CD8-positive, alpha-beta memory T cell (primary cell): ENCODE measurements at places on chromosomes 6 and 20. TPM values are rescaled to one million over a fixed set of nuclear protein-coding genes. Genes with fewer than 3 reads are reported as not detected.

ANKRD66 gene
- not detected for total RNA-seq

LYRM2 gene
- total RNA-seq, result 42.8 TPM

TUBB gene
- total RNA-seq, result 1,610 TPM

FAM50B gene
- 7.3 TPM for total RNA-seq

CAP2 gene
- not detected for total RNA-seq

CALHM5 gene
- total RNA-seq, result not detected

WFDC10B gene
- not detected for total RNA-seq

- DNase-seq, result no peak
Measured at GRCh38 chr20:49786668-49787370, 25.8 kb upstream of the SLC9A8 start.

DNA sequence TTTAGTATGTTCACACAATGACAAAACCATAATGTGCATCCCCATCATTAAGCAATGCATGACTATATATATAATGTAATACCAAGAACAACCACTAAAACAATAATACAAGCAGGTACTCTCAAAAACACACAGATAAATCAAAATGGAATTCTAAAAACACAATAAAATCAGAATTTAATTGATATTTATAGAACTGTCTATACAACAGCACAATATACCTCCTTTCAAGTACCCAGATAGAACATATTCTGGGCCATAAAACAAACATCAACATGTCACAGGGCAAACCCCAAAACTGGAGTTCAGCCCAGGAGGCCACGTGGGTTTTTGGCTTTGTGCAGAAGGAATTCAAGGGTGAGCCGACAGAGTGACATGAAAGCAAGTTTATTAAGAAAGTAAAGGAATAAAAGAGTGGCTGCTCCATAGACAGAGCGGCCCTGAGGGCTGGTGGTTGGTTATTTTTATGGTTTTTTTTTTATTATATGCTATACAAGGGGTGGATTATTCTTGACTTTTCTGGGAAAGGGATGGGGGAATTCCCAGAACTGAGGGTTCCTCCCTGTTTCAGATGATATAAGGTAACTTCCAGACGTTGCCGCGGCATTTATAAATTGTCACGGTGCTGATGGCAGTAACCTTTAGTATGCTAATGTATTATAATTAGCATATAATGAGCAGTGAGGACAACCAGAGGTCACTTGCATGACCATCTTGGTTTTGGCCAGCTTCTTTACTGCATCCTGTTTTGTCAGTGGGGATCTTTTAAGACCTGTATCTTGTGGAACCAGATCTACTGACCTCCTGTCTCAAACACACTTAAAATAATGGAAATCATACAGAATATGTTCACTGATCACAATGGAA is 5.6 kb downstream of the RAB23 start:
- no peak for DNase-seq

DNA sequence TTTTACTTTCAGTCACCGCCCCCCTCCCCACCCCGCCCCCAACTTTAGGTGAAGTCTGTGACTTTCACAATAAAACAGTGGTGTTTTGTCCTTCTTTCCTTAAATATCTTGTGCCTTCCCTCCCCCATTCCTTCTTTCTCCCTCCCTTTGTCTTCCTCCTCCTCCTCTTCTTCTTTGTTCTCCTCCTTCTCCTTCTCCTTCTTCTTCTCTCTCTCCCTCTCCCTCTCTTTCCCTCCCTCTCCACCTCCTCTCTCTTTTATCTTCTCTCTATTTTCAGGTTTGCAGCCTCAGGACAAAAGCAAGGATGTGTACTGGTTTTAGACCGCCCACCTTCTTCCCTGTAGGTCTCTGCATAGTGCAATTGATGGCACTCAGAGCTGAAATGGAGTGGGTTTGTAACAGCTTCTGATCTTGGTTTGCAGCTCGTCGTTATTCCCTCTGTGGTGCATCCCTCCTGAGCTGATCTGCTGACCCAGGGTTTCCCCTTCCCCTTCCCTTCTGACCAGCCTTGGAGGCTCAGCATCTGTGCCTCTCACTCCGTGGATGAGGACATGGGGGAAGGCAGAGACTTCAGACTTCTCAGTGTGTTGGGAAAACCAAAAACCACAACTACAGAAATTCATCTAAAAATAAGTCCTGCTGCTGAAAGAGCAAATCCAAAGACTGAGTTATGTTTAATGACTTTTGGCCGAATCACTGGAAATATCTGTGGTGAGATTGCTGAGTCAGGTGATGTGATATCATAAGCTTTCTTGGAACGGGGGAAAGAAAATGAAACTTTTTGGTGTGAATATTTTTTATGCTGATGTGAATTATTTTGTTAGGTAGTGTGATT is 6.9 kb downstream of the VGLL2 start:
- DNase-seq, result no peak

DNA sequence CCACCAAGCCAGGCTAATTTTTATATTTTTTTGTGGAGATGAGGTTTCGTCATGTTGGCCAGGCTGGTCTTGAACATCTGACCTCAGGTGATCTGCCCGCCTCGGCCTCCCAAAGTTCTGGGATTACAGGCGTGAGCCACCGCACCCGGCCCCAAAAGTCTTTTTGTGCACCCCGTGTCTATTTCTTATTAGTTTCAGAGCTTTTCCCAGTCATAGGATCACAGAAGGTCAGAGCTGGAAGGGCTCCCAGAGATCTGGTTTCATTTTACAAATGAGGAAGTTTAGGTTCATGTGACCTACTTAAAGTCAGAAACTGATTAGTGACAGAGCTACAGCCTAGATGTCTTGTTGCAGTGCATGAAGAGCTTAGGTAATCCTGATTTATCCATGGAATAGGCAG is 1.6 kb upstream of the OGFRL1 start:
- DNase-seq, result no peak

- DNase-seq, result no peak
Measured at GRCh38 chr6:20333721-20334269, 67.9 kb upstream of the E2F3 start.

- no peak for DNase-seq
Measured at GRCh38 chr6:159892053-159892452, 1.3 kb downstream of the MAS1 start.

DNA sequence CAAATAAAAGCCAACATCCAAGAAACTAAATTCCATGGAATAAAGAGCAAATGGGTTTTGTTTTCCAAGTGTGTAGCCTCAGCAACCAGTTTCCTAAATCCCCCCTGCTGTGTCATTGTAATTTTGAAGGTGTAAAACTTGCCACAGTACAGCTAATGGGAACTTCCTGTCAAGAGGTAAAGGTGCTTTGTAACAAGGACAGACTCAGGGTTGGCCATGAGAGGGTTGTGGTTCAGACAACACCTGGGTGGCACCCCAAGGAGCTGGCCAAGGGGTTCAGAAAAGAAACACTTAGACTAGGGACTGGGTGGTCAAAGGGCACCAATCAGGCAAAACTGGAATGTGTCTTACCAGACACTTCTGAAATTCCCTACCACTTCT is 52.4 kb upstream of the LYRM2 start:
- DNase-seq, result no peak

GRCh38 chr20:58571693-58572427 is 56.7 kb upstream of the APCDD1L start:
- no peak for DNase-seq

DNA sequence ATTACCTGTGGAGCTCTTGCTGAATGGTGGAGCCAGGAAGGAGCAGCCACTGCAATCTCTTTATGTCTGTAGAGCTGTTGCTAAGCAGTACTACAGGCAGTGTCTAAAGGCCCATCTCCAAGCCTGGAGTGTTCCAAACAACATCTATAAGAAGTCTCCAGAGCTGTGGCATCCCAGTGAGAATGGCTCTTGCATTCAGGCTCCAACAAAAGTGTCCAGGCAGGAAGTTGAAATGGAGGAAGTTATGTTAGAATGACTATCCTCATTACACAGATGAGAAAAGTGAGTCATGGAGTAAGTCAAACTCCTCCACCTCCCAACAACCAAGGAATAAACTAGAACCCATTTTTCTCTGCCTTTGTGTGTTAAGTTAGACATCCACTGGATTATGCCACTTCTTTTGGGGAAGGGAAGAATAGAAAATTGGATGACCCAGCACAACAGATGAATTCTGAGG is 288.5 kb upstream of the STXBP5 start:
- DNase-seq, result no peak

GRCh38 chr6:157468574-157468973 is 87.6 kb downstream of the ZDHHC14 start:
- no peak for DNase-seq

GRCh38 chr20:43722153-43722505 is 4.7 kb downstream of the GTSF1L start:
- DNase-seq, result peak; percentile 41

- DNase-seq, result no peak
Measured at GRCh38 chr20:3563548-3564177, 92.8 kb downstream of the ATRN start.

DNA sequence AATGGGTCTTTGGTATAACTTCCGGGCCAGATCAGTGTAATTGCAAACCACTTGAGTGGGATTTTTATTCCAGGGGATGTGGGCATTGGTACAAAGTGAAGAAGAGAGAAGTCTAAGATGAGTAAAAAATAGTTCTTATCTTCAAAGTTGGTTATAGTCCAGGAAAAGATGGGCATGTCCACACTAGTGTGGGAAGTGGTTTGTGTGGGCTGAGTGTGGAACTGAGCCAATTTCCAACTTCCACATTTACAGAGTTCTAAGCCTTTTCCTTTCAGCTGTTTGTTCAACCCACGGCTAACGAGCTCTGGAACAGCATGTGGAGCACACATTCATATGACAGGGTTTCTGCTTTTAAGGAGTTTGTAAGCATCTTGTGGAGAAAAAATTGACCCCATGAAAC is 72.3 kb upstream of the IFNGR1 start:
- DNase-seq, result no peak

DNA sequence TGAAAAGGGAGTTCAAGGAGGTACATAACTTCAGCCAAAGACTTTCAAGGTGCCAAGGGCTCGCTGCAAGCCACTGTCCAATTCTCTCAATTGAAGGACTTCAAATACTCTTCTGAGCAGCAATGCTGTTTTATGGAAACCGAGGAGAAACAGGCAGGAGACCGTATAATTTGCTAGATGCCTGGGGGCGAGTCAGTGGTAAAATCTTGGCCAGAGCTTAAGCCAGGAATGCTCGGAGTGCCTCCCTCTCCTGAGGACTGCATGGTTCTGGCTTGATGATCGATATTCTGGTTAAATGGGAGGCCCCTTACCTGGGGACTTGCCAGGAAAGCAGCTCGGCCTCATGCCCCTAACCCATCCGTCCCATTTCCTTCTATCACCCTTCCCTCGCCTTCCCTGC is 35.8 kb upstream of the NOP56 start:
- no peak for DNase-seq

DNA sequence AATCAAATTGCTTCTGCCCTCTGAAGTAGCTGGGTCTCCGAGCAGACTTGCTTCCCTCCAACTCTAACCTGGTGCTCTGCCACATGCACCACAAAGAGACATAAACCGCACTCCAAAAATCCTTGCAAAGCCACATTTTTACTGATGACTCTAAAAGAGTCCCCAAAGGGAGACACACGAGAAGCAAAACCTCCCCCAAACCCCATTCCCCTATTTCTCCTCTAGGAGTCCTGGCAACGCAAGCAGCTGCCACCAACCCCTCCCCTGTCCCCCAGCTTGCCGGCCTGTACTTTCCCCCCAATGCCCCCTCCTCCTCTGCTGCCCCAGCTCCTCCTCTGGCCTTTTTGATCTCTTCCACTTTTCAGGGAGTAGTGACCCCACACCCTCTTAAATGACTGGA is 180.1 kb upstream of the ARID1B start:
- no peak for DNase-seq

DNA sequence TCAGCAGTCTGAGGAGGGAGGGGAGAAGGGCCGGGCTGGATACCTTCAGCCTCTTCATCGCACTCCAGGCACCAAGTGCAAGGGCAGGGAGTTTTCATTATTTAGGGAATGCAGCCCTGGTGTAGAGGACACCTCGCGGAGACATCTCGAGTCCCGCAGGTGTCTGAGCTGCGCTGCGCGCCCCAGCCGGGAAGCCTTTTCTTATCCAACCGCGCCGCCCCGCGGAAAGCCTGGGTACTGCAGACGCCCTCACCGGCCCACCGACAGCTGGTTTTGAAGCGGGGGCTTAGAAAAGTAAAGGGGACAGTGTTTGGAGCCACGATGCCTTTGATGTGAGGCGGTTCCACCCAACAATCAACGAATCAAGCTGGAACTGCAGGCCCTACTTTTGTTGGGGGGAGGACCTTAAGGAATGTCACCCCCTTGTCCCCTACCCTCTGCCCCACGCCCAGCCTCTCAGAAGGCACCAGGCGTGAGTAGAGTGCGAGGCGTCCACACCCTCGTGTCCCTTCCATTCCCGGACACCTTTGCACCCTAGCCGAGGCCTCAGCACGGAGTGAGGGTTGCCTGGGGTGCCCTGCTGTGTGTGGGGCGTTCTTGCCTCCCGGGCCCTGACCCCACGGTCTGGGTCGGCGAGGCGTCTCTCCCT is 8.6 kb downstream of the NKX2-2 start:
- DNase-seq, result peak; percentile 76

GRCh38 chr20:6685181-6685582 is 82.3 kb upstream of the BMP2 start:
- DNase-seq, result no peak

GRCh38 chr6:166925141-166925996 is 31.0 kb downstream of the RNASET2 start:
- no peak for DNase-seq

DNA sequence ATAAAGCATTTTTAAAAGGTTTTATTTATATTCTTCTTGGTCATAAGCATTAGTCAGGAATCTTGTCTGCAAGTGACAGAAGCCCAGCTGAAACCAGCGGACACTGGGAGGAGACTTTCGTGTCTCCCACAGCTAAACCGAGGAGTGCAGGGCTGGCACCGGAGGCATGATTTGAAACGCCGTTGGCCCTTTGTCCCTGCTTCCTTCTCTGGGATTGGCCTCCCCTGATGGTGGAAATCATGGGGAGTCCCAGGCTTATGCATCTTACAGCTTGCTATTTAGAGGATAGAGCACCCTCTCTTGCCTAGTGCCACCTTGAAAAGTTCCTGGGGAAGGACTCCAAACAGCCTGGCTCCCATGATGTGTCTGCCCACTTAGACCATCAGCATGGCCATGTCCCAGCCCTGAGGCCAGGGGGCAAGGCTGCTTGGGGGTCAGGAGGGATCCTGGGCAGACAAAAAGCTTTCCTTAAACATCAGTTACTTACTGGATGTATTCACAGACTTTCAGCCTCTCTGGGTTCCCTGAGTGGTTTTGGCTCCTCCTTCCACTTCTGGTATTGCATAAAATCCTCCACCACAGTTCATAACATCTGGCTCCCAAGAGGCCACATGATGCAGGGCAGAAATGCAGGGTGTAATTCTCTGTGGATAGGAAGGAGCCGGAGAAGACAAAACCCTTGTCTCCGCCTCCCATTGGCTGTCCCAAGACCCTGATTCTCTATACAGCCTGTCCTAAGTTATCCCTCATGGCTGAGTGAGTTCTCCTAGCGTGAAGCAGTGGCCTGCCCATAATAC is 49.3 kb upstream of the INSM1 start:
- no peak for DNase-seq

GRCh38 chr6:108203189-108204112 is 37.6 kb downstream of the NR2E1 start:
- DNase-seq, result no peak
